RPMI7951 (cell line): ENCODE measurements at places on chromosomes 6 and 20. TPM values are rescaled to one million over a fixed set of nuclear protein-coding genes. Genes with fewer than 3 reads are reported as not detected.

- DNase-seq = no peak
These were observed 57.2 kb downstream of the RIOK1 start for GRCh38 chr6:7446619-7447325.

- DNase-seq = peak; percentile 88
These were observed 101.3 kb downstream of the RTN4IP1 start for GRCh38 chr6:106527979-106528378.

DNA sequence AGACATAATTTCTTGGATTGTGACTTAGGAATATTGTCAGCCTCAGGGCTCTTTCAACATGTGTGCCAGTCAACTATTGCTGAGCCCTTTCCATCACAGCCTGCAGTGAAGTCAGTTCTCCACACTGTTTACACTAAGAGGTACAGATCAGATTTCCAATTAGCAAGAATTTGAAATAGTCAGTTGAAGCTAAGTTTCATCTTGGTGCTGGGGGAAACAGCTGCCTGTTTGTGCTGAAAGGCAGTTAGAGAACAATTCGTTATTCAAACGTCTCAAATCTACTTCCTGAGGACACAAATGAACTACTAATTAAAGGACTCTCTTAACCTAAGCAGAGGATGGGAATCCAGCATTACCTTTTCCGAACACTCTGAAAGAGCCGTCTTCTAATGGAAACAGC lies 25.9 kb downstream of the ADGRF1 start:
- DNase-seq = peak; percentile 61

Gene UNC5CL
- 0.10 and 0.12 TPM in 2 replicates for total RNA-seq

DNA sequence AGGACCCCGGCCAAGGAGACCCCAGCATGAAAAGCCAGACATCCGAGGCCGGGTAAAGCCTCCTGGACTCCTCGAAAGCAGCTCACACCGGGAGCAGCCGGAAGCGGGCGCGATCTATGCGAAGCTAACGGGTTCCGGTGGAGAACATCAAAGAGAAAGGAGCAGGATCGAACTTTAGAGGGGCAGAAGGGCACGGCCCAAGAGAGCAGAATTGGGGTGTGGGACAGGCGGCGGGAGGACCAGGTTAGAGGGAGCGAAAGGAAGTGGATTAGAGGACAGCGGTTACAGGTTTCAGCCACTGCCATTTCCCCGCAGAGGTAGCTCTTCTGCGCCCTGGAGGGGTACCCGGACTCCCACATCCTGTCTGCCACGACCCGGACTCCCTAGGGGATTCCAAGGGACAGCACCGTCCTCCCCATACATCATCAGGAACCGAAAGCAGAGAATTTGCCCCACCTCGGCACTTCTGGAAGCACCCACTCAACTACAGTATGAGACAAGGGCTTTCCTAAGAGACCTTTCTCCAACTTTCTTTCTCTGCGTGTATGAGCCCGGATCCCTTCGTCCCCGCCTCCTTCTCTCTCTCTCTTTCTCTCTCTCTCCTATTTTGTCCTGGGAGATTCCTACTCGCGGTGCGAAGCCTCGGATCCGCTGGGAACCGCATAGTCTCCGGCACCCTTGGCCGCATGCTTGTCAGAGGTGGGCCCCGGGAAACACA lies 507 bp upstream of the VGLL2 start:
- peak; percentile 23 for DNase-seq

Gene TINAG
- not detected in 2 replicates for total RNA-seq

GRCh38 chr6:26531897-26532296 lies 6.3 kb upstream of the HMGN4 start:
- DNase-seq = no peak

DNA sequence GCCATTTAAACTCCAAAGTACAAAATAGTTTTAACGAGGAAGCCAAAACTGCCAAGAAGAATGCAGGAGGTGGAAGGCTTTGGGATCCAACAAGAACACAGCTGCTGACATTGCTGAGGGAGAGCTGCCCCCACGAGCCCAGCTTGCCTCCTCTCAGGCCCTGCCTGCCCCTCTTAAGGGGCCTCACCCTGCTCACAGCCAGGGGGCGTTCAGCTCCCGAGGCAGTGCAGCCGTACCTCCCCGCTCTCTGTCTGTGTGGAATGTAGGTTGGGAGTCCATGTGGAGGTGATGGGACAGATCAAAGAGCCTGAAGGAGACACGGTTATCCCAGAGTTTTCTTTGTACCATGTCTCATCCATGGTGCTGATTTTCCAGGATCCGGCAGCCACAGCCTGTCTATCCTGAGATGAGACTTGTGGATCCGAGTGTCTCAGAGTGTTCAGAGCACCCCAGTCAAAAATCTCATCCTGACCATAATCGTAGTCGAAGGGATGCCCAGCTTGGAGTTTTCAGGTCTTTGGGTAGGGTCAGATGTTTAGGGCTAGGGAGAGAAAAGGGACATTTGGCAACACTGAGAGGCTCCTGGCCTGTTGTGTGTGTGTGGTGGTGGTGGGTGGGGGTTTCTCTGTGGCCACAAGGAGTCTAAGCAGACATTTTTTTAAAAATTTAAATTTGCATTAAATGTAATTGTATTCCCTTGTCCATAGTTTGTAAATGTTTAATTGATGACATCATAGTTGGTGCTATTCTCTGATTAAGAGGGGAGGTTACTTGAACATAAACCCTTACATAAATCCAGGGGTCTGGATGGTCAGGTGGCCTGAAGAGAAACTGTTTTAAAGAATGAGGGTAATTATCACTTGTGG lies 111.4 kb upstream of the CLDN20 start:
- DNase-seq = no peak

DNA sequence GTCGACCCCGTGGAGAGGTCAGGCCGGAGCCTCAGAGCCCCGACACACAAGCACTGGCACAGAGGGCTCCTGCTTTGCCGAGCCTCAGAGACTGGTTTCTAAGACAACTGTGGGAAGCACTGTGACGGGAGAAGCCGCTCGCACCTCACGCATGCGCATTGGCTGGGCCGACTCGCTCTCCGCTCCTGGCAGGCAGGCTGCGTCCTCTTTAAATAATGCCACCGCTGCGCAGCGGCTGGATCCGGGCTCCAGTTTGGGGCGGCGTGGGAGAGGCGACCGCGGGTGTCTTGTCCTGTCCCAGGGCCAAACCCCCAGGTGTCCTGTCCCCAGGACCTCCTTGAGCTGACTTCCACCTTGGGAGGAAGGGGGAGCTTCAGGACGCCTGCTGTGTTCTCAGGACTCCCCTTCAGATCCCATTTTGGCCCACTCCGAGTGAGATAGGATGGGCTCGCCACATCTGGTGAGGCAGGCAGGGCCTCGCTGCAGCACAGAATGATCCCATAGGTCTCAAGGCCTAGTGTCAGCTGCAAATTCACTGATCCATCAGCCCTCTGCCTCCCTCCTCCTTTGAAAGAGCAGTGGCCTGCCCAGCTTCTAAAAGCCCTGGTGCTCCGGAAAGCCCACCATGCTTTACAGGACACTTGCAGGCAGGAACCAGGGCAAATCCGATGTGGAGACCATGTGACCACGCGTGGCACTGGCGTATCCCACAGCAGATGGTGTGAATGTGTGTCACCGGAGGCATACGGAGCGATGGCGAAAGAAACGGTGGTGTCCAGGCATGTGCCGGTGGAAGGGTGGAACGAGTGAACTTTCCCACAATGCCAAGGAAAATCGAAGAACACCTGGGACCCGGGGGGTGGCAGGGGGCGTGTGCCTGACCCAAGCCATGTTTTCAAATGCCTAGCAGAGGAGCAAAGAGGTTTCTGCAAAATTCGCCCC lies 169.3 kb upstream of the ZNF337 start:
- peak; percentile 80 for DNase-seq

- no peak for DNase-seq
These were observed 116.2 kb downstream of the LCA5 start for GRCh38 chr6:79421001-79421411.

Gene PRL
- total RNA-seq = not detected in 2 replicates

Gene CYP21A2
- not detected in 2 replicates for total RNA-seq

Gene RIMS1
- not detected in 2 replicates for total RNA-seq
